ENCODE measurements at places on chromosomes 4 and X.

GRCh38 chr4:24096603-24097002, 206.8 kb upstream of the PPARGC1A start:
- DNase-seq = no peak

DNA sequence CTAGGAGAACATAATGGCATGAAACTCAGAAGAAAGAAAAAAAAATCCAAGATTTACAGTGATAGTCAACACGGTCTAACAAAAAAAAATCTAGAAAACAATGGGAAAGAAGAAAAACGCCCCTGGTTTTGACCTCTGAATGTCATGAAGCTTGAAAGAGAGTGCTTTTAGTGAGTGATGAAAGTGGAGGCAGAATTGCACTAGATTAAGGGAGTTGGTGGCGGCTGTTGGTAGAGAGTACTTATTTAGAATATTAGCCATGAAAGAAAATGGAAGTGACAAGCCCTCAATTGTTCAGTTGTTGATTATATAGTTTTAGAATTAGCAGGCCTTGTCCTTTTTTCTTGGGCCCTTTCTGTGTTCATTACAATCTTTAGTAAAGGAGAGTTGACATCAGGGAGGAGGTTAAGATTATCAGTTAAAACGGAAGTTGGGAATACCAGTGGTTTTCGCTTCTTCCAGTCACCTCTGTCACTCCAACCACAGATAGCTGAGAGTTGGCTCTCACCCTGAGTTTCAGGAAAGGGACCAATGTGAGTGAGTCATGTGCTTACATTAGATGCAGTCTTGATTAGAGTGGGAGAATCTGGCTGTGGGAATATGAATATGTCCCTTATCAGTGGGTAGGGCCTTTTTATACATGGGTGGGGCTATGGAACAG, 29.7 kb downstream of the EREG start:
- no peak for DNase-seq

GRCh38 chr4:113008716-113009115, 40.7 kb upstream of the ANK2 start:
- DNase-seq = no peak

- DNase-seq = no peak
Measured at GRCh38 chr4:141081921-141082395, 51.3 kb downstream of the RNF150 start.

All from central memory CD4-positive, alpha-beta T cell (primary cell).